Hepatocyte (in vitro differentiated cells): ENCODE measurements at places on chromosomes 7 and 10.

DNA sequence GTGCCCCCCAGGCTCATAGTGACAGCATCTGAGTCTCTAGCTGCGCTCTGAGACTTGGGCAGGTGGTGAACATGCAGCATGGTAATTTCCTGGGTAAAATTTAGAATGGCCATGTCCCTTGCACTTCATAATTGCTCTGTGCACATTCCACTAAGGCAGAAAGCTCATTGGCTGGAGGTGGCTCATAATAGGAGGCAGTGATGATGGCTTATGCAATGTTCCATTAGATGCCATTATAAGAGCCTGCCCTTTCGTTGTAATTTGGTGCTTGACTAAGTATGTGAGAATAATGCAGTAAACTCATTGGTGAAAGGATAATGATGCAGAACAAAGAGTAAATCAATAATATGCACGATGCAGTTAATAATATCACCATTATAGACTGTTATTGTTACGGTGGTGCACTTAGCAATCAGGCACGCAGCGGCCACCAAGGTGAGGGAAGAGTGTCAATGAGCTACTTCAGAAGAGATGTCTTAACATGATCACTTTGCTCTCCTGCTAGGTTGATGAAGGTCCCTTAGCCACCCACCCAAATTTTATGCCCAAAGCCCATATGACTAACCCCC, 545.9 kb downstream of the KCNMA1 start:
- no peak for DNase-seq

DNA sequence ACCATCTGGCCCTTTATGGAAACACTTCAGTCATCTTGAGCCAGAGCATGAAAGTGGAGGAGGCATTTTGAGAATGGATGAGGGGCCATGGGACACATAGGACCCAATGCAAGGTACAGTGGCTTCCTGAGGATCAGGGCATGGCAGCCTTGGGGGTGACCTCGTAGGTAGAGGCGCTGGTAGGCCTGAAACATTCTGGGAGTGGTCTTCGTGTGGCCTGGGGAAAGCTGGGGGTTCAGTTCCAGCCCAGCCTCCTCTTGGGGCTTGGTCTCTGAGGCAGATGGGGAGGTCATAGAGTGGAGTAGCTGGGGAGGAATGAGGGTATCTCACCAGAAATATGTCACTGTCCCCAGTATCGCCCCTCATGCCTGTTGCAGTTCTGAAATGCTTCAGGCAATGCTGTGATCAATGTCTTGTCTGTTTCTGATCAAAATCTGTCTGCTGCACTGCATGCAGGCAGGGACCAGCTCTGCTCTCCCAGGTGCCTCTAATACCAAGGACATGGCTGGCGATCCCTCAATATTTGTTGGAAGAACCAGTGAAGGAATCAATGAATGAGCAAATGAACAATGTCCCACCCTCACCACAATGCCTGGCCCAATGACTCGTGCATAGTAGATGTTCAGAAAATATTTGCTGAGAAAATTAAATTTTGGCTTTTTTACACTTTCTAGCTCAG, 90.9 kb downstream of the CHST15 start:
- DNase-seq = no peak

GRCh38 chr10:123522702-123523312, 143.3 kb upstream of the GPR26 start:
- DNase-seq = no peak

DNA sequence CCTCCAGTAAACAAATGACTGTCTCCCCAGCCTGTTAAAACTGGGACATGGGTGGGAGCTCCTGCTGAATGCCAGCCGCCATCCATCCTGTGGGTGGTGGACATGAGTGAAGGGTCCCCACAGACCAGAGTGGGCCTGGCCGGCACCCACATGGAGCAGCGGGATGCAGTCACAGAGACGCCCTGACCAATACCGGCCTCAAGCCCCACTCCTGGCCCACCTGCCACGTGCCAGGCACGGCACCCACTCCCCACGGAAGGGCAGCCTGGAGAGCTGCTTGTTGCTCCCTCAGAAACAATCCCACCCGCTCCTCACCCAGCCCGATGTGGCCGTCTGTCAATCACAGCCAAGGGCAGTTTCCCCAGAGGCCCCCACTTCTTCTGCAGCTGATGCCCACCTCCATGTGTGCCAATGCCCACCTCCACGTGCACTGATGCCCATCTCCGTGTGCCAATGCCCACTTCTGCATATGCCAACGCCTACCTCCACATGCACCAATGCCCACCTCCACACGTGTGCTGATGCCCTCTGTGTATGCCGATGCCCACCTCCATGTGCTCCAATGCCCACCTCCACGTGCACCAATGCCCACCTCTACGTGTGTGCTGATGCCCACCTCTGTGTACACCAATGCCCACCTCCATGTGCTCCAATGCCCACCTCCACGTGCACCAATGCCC, 42.8 kb upstream of the DNAAF5 start:
- peak; percentile 1 for DNase-seq

- DNase-seq = no peak
Measured at GRCh38 chr10:127715249-127715648, 21.7 kb upstream of the FOXI2 start.

DNA sequence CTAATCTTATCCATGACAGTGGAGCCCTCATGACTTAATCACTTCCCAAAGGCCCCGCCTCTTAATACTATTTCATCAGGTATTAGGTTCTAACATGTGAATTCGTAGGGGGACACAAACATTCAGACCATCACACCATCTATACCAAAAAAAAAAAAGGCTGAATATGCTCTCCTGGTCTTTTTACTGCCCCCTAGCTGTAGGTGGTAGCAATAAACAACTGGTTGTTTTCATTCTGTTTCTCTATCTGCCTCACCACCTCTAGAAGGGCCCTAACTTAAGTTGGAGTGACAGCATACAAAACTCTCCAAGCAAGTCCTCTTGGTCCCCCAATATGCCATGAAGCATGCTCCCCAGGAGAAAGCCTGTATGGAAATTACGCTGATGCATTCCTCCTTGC, 94.1 kb downstream of the GRM8 start:
- no peak for DNase-seq

GRCh38 chr10:19961076-19962053, 145.1 kb downstream of the PLXDC2 start:
- DNase-seq = no peak

DNA sequence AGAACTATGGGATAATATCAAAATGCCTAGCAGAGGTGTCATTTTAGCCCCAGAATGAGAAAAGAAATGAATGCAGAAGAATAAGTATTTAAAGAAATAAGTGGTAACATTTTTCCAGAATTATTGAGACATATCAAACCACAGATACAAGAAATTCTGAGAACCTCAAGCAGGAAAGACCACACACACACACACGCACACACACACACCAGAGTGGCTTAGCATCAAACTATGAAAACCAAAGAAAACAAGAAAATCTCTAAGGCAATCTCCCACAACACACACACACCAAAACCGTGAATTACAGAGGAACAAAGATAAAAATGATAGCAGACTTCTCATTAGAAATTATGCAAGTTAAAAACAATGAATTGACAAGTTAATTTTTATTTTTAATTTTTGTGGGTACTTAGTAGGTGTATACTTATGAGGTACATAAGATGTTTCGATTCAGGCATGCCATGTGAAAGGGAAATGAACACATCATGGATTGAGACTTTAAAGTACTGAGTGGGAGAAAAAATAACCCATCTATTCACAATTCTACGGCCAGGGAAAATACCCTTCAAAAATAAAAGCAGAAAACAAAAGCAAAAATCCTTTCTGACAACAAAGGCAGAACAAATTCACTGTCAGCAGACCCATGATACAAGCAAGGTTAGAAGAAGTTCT, 14.6 kb downstream of the PPIF start:
- no peak for DNase-seq

DNA sequence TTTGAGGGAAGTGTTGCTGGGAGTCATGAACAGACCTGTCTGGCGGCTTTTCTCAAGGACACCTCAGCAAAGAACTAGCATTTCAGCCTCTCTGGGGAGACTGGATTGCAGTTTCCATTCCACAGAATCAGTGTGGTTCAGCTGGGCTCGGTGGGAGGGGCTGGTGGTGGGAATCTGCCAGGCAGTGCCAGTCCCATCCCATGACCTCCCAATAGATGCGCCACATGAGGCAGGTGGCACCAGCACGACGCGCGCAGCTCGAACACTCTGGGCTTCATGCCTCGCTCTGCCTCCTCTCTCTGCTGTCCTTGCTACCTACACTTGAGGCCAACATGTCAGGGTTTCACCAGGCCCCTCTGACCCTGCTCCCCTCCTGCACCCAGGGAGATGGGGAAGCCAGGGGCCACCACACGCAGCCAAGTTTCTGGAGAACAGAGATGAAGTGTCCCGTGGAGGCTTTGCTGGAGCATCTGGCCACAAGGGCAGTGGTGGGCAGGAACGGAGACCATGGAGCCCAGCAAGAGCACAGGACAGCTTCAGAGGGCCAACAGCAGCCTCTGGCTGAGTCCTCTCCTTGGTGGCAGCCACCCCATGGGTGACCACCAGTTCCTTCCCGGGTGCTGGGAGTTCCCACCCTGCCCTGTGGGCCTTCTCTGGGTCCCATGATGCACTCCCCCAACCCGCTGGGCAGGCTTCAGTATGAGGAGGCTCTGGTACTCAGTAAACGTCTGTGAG, 2.3 kb downstream of the NACAD start:
- DNase-seq = no peak

- no peak for DNase-seq
Measured at GRCh38 chr7:26637610-26638009, 226.8 kb downstream of the SKAP2 start.

GRCh38 chr10:127715782-127716378, 21.1 kb upstream of the FOXI2 start:
- no peak for DNase-seq
